Activated CD8-positive, alpha-beta memory T cell treated with anti-CD3 and anti-CD28 coated beads for 4 hours (primary cell): ENCODE measurements at places on chromosomes 1 and 21.

DNA sequence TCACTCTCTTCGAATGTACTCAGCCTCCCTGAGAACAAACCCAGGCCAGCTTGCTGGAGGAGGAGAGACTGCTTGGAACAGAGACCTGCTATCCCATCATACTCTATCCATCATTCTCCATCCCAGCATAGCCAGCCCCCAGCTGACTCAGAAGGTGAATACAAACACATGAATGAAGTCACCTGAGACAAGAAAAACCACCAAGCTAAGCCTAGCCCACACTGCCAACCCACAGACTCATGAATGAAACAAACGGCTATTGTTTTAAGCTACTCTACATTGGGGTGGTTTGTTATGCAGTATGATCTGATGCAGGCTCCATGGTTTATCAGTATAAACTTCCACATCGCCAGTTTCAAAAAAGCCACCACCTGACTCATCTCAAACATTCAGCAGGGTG is 395.6 kb downstream of the SETD4 start:
- DNase-seq, result no peak

DNA sequence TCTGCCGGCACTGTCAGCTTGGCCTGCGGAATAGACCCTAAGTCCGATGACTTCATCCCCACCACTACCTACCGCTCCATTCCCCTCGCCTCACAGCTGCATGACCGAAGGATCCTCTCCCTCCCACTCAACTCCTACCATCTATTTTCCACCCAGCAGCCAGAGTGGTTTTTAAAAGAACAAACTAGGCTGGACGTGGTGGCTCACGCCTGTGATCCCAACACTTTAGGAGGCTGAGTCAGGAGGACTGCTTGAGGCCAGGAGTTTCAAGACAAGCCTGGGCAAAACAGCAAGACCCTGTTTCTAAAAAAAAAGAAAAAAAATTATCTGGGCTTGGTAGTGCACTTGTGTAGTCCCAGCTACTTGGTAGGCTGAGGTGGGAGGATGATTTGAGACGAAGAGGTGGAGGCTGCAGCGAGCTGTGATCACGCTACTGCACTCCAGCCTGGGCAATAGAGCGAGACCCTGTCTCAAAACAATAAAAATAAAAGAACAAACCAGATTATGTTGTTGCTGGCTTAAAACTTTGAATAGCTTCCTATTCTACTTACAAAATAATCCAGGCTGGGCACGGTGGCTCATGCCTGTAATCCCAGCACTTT is 59.0 kb downstream of the UBIAD1 start:
- no peak for DNase-seq

- no peak for DNase-seq
Observed at GRCh38 chr1:201906336-201906735, 17.6 kb downstream of the SHISA4 start.

DNA sequence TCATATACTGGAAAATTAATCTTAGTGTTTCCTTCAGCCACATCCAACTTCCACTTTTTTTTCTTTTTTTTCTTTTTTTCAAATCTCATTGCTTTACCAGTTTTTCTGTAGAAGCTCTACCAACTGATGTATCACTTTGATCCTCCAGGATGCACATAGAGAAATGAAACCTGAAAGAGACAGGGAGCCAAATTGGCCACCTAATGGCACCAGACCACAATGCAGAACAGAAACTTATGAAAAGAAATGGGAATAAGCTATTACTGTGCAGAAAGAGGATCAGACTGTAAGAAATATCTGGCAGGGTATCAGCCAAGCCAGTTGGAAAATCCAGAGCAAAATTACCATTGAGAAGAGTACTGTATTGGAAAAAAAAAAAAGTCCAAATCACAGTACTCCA is 1514.2 kb downstream of the MRPL39 start:
- DNase-seq, result no peak

DNA sequence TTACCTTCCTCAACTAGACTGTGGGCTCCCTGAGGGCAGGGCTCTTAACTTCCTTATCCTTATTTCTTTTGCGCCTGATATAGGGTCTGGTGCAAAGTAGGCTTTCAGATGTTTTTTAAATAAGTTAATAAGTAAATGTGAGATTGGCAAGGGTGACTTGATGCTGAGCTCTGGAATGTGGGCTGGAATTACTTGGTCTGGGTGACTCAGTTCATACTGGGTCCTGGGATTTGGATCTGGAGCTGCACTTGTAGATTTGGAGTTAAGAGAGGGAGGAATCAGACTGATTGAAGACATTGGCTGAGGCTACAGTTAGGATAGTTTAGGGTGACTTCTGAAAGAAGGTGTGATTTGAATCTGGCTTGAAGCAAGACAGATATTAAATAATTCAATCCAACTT is 190.9 kb downstream of the GIPC2 start:
- no peak for DNase-seq

- no peak for DNase-seq
Observed at GRCh38 chr1:5708346-5709245, 283.6 kb downstream of the NPHP4 start.

- no peak for DNase-seq
Observed at GRCh38 chr1:86114236-86114635, 42.3 kb downstream of the COL24A1 start.

GRCh38 chr1:241990040-241990439 is 8.9 kb downstream of the MAP1LC3C start:
- DNase-seq, result no peak

DNA sequence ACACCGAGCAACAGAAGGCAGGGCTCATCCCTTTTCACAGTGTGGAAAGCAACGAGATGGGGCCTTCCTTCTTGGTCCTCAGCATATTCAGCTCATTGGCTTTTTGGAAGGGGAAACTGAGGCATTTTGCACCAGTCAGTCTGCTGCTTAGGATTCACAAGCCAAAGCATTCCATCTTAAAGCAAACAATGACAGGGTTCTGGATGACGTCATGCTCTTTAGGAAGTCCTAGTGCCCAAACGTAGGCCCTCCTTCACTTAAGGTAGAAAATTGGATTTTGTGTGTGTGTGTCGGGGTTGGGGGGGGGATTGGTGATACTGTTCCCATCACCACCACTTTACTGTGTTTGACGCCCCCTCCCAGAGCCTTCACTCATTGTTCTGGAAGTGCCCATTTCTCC is 101.6 kb downstream of the SELENOF start:
- no peak for DNase-seq

DNA sequence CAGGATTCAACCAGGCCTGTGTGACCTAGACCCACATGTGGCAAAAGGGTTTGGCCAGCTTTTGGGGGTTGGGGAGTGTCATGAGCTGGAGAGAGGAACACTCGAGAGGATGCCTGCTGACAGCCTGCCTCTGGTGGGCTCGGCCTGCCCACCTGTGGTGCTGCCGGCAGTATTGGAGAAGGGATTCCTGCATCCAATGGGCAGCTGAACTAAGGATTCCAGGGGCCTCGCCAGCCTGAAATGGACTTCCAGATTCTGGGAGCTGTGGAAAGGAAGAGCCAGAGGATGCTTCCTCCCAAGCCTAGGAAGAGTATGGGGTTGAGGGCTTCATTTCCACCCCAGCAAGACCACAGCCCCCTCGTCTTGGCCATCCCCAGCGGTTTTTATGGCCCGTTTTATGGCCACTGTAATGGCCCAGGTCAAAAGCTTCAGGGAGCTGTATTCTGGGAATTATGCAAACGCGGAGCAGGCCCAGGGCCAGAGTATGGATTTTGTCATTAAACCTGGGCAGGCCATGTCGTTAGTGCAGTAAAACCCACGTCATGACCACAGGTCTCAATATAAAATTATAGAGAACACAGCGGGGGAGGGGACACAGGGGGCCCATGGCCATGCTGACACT is 63.6 kb downstream of the TMEM53 start:
- no peak for DNase-seq

DNA sequence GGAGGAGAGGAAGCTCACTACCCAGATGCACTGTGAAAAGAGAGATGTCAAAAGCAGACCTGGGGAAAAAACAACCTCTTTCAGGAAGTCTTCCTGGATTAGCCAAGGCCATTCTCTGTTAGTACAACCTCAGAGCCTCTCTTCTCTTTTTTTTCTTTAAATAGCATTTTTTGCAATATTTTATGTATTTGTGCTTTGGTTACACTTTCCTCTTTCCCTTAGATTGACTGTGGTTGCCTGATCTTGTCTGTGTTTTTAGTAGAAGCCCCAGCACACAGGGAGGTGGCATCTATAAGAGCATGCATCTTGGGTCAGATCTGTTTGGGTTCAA is 18.8 kb downstream of the SLC26A9 start:
- DNase-seq, result no peak
